ENCODE measurements at places on chromosomes 1 and 21.

DNA sequence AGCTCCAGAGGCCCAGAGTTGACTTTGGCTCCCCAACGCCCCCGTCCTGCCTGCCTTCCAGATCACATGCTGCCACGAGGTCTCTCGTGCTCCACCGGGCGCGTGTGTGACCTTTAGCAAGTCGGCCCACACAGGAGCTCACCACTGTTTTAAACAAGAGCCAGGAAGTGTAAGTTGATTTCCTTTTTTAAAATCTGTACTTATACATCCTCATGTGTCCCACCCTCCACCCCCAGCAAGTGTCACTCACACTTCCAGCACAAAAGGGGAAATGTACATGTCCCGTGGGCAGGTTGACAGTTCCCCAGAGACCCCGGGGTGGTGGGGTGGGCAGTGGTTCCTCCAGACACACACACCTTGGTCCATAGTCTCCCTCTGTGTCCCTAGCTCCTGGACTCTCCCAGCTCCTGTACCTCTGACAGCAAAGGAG lies 84.4 kb downstream of the STUM start:
- no peak for DNase-seq

GRCh38 chr1:230095938-230096337 lies 28.9 kb downstream of the GALNT2 start:
- DNase-seq: no peak

- DNase-seq: no peak
Observed at GRCh38 chr1:179808503-179808902, 65.4 kb downstream of the FAM163A start.

DNA sequence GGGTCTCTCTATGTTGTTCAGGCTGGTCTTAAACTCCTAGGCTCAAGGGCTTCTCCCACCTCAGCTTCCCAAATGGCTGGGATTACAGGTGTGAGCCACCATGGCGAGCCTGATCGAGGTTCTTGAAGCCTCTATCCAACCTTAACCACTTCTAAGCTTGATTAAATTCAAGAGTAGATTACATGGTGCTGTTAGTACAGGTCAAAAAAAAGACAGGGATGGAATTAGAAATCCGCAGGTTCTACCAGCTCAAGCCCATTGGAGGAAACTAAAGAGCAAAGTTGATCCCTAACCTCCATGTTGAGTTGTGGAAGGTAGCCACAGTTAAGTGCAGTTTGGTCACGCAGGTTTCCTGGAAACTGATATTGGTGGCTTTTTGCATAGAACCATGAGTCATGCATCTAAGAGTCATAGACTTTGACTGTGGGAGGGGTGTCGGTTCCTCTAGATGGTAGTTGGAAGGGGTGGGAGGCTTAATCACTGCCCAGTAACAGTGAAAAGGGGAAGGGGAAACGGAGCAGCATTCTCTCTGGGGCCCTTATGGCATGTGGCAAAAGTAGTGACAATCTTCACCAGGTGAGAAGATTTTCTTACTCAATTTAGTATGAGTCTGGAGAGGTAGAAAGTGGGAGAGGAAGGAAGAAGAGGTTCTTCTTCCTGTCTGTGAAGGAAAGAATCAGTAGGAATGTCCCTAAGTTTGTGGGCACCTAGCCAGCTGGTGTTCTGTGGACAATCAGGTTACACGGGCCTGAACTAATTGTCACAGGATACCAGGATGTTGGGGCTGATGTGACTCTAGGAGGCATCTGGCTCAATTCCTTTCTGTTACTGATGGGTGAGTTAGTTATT lies 7.0 kb downstream of the CD53 start:
- no peak for DNase-seq

DNA sequence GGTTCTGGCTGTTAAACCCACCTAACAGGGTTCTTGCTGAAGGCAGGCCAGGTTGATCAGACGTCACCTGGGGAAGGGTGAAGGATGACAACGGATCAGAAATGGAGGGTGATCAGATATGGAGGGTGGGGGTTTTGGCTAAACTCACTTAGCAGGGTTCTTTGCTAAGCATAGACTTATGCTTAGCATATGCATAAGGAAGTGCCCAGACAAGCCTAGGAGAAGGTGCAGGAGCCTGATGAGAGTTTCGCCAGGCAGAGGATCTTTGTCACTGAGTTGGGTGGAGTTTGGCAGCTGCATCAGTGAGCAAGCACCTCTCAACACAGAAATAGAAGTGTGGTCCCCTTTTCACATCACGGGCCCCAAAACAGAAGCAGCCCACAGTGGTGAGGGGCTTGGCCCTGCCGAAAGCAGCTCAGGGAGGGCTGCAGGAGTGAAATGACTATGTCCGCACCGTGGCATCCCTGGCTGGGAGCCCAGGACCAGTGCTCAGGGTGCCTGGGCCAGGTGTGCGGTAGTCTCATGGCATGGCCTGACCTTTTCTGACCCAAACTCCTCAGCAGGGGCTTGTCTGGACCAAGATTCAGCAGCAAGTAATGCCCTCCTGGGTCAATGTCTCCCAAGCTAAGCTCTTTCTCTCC lies 101.6 kb downstream of the AJAP1 start:
- DNase-seq: no peak

DNA sequence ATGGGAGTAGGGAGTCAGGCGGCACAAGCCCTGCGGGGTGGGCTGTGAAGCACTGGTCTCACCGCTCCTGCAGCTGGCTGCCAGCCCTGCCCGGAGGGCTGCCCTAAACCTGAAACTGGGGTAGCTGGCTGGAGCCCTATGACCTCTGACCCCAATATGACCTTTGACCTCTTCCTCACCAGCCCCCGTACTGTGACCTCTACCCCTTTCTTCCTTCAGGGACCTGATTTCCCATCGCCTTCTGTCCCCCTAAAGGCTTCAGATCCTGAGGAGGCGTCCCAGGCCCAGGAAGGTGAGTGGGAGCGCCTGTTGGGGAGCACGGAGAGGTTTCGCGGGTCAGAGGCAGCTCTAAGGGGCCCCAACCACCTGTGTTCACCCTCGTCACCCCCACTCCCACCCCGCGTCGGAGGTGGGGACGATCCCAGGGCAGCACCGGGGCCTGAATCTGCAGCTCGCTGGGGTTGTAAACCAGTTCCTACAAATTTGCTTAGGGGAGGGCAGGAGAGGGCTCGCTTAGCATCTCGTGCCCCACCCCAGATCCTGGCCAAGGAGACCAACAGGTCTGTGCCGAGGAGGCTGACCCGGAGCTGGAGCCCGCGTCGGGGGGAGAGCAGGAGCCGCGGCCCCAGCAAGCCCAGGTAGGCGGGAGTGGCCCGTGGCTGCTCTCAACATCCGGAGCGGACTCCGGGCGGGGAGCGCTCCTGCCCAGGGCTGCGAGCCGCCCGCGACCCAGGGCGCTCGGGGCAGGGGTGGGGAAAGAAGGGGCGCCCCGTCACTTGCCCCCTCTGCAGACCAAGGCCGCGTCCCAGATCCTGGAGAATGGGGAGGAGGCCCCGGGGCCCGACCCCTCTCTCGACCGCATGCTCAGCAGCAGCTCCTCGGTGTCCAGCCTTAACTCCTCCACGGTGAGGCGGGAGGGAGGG lies 7.3 kb downstream of the SYTL1 start:
- no peak for DNase-seq

DNA sequence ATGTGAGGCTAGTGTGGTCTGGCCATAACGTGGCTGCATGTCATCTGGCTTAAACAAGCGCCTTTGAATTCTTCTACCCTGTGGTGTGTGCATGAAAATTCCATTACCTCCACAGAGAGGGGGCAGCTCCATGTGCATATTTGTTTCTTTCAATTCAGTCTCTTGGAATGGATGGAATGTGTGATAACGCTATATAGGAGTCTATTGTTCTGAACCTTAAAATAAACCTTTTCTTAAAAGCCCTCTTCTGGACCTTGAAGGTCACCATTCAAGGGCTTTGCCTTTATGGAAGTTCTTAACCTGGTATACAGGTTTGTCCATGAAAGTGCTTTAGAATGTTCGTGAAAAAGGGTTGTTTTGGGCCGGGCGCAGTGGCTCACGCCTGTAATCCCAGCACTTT lies 118.2 kb upstream of the ADGRL2 start:
- no peak for DNase-seq

DNA sequence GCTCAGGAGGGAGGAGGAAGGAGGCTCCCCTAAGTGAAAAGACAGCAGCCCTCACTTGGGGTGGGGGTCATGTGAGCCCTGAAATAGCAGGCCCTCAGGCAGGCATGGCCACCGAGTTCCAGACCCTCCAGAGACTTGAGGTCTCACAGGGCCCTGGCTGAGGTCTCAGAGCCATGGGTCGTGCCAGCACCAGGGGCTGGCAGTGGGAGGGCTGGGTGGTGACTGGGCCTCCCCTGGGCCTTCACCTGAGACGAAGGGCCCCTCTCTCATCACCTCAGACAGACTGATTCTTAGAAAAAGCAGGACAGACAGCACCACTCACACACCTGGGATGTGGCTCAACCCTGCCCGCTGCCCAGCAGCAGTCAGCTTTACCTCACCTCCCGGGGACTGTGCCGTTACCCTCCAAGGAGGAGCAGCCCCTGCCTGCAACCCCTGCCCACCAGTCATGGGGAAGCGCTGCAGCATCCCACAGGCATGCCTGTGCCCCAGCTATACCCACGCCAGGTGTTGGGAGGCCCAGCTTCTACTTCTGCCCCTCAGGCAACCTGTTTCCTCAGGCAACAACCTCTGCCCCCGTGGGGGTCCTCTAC lies 42.6 kb upstream of the LRP8 start:
- DNase-seq: no peak

Measured in BJ (cell line).